ENCODE measurements at places on chromosomes 2 and 18.

DNA sequence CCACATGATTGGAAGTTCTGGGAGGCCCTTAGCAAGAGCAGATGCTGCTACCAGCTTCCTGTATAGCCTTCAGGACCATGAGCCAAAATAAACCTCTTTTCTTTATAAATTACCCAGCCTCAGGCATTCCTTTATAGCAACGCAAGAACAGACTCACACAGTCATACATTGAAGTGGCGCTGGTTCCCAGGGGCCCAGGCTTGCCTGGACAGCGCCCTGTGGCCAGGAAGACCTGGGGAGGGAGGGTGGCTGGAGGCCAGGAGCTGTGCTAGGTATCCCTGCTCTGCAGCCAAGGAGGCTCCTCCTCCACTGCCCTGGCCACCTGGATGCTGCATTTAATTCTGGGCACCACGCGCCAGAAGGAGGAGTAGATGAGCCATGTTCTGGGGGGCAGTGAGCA lies 98.1 kb downstream of the AGAP1 start:
- DNase-seq, result no peak

GRCh38 chr2:72934683-72935610 lies 17.6 kb downstream of the EMX1 start:
- no peak for DNase-seq

GRCh38 chr18:29123706-29124530 lies 947.0 kb upstream of the CDH2 start:
- DNase-seq, result no peak

GRCh38 chr2:207635468-207636200 lies 10.4 kb upstream of the METTL21A start:
- DNase-seq, result no peak

- DNase-seq, result no peak
Observed at GRCh38 chr2:121243821-121244460, 41.1 kb downstream of the TFCP2L1 start.

GRCh38 chr2:43980902-43981301 lies 14.9 kb downstream of the LRPPRC start:
- DNase-seq, result peak; percentile 12

DNA sequence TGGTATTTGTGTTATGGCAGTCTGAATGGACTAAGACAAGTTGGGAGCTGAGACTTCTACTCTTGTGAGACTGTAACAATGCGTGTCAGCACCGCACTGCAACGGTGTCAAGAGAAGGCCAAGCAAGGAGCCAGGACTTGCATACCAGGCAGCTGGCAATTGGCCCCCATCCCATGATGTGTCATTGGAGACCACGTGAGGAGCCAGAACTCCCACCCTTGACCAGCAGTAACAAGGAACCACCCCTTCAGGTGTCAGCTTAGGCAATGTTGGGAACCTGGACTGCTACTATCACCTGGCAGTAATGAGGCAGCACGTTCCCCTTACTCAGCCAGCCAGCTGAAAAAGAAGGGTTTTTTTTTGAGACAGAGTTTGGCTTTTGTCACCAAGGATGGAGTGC lies 32.7 kb upstream of the AGFG1 start:
- DNase-seq, result no peak

DNA sequence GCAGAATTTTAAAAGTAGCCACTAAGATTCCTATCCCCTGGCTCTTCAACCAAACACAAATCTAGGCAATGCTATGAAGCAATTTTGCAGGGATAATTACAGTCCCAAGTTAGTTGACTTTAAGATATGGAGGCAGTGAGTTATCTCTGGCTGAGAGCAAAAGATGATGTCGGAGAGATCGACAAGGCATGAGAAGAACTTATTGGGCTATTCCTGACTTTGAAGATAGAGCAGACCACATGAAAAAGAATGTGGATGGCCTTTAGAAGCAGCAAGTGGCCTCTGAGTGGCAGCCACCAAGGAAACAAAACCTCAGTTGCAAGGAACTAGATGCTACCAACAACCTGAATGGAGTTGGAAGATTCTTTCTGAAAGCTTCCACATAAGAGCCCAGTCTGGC lies 58.2 kb upstream of the PPM1B start:
- DNase-seq, result no peak

DNA sequence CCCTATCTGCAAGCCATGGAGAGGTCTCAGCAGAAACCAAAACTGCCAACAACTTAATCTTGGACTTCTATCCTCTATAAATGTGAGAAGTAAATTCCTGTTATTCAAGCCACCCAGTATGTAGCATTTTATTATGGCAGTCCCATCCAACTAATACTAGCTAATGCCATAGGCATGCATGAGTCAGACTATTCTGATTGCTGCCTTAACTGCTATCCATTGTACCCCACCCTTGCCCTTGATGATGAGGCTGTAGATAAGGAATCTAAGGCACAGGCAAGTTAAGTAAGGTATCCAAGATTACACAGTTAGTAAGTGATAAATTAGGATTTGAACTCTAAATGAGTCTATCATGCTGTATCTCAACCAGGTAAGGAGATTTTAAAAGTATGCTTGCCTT lies 223.0 kb downstream of the UBE2E3 start:
- no peak for DNase-seq

DNA sequence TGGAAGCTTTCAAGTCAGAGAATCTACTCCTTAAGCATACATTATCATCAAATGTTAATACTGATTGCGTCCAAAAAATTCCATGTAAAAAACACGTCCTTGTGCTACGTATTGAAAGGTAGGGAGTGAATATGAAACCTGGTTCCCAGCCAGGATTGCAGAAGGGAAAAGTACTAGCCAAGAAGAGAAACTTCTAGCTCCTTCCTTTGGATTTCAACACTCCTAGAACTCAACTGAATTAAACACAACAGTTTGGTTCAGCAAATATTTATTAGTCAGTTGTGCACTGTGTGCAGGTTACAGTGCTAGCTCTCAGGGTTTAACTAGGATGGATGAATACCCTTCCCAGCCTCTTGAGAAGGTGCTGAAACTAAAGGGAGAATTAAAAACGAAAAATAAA lies 33.9 kb upstream of the FHL2 start:
- no peak for DNase-seq

DNA sequence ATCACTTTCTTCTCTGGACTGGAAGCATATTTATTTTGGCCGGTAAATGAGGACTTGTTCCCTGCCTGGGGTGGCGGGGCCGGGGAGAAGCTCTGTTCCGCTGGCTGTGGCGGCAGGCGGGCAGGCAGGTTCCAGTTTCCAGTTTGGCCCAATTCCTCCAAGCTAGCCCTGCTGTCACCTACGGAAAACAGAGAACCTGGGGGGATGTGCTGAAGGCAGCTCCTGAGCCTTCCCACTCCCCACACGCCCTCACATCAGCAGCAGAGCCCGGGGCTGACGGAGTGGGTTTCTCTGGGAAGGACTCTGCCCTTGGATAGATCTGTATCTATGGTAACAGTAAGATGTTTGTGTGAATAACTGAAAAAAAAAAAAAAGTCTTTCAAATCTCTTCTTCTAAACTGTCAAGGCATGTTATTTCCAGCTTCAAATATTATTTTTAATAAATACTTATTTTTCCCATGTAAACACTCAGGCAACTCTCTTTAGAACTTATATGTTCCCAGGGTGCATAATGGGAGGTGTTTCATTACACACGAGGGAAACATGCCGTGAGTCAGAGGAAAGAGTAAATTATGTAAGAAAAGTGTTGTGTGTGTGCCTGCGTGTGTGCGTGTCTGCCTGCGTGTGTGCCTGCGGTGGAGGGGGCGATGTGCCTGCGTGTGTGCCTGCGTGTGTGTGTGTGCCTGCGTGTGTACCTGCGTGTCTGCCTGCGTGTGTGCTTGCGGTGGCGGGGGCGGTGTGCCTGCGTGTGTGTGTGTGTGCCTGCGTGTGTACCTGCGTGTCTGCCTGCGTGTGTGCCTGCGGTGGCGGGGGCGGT lies 116.1 kb upstream of the ZNF516 start:
- DNase-seq, result no peak

GRCh38 chr2:181907057-181907456 lies 15.5 kb downstream of the ITPRID2 start:
- DNase-seq, result no peak

DNA sequence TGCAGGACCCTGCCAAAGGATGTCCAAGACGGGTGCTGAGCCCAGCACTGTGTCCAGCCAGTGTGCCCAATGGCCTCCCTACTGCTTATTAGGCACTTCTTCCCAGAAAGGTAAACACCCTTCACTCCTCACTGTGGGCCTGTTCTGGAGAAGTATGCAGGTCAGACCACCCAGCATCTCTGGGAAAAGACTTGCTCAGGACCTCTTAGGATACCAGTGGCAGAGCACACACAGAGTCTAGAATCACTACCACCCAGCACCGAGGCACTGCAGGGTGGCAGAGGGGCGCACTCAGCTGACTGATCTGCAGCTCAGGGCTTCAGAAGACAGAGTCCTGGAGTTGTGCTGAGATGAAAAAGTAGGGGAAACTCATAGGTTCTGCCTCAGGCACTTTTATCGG lies 25.8 kb downstream of the XDH start:
- DNase-seq, result no peak

- DNase-seq, result no peak
Observed at GRCh38 chr2:118498943-118499342, 348.5 kb downstream of the EN1 start.

DNA sequence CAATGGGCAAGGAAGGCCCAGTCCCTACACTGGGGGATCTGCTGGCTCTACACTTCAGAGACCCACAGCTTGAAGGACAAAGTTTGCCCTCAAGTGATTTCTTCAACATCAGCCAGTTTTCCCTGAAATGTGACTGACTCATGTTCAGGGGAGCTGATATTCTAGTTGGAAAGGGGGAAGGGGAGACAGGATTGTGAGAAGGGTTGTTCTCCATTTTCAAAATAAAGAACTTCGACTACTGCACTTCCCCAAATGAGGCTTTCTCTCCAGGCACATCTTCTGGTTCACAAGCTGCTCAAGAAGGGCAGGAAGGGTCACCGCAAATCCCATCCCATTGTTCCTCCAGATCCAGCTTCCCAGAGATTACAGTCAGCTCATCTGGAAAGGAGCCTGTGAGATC lies 117.6 kb downstream of the BCL2L11 start:
- no peak for DNase-seq

GRCh38 chr2:240626531-240627300 lies 1.4 kb downstream of the GPR35 start:
- DNase-seq, result no peak

- no peak for DNase-seq
Observed at GRCh38 chr18:49582579-49582978, 20.7 kb downstream of the LIPG start.

DNA sequence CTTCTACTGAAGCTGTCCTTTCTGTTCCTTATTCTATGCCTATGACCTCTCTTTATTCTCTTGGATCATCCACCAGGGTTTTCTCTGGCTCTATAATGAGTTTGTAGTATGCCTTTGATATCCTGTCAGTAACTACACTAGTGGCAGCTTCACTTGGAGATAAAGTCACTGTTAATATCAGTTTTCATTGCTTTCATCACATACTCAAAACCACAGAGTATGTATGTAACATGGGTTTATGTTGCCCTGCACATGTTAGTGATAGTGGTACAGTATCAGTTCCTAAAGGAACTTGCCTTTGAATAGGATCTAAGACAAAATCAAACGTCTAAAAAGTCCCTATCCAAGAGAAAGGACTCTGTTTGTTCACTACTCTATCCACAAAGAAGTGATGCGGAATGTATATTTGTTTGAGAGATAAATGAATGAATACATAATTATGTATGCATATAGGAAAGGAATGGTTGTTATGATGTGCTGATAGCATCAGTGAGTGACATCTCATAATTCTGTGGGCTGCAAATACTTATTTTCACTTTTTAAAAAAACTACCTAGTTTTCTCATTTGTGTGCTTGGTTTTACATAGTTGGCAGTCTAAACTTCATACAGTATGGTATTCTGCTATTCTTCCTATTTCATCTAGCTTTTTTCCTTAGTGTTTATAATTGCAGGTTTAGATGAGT lies 45.1 kb downstream of the TET3 start:
- DNase-seq, result no peak

DNA sequence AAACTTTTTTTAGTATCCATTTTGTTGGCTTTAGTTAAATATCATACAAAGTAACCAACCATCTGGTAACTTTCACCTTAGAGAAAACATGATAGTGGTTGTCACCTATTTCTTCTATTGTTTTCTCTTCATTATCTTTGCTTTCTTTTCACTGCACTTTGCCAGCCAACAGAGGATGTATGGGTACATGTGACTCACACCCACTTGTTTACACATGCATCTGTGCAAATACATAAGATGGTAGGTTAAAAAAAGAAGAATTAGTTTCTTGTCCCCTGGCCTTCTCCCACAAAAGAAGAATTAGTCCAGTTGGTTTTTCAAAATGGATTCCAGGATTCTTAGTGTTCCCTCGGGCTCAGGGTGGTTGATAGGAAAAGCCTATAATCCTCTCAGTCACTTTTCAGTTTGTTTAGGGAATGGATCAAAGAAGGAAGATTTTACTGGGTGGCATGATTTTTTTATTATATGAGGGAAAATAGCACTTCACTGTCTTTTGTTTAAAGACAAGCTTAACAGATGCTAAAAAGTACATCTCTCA lies 46.6 kb downstream of the CDK15 start:
- DNase-seq, result no peak

DNA sequence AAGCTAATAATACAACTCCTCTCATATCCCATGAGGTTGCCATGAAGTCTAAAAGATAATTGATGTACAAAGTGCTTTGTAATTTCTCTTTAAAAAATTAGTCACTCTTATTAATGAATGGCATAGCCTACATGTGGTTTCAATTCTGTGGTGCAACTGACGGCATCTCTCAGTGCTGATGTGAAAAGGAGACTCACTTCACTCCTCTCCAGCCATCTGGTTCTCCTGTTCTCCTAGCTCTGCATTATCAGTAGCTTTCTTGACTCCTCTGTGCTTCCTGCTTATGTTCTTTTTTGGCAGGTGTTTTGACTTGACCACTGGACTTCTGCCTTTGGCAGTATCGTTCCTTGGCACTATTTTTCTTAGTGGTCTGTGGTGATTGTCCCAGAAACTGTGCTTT lies 134.9 kb upstream of the ZFP36L2 start:
- DNase-seq, result no peak

GRCh38 chr2:75894170-75894569 lies 183.5 kb upstream of the GCFC2 start:
- DNase-seq, result no peak

GRCh38 chr2:164692114-164692513 lies 70.8 kb upstream of the GRB14 start:
- DNase-seq, result no peak

Data from stimulated activated CD4-positive, alpha-beta T cell treated with anti-CD3 and anti-CD28 coated beads, Interleukin-12 subunit alpha, Interleukin-12 subunit beta, amount 100 ng/mL, for 4 hours (primary cell).